ENCODE measurements at places on chromosomes 16 and 17. TPM values are rescaled to one million over a fixed set of nuclear protein-coding genes. Genes with fewer than 3 reads are reported as not detected.
A peak's percentile ranks its signal among the peaks of the same experiment; 100 is the strongest.

LGALS9B gene
- not detected for total RNA-seq

CDYL2 gene
- 17.0 TPM for total RNA-seq

GNAO1 gene
- 14.6 TPM for total RNA-seq

PRSS8 gene
- total RNA-seq: 107 TPM

PRDM7 gene
- not detected for total RNA-seq

WFIKKN2 gene
- total RNA-seq: not detected

XPO6 gene
- 87.5 TPM for total RNA-seq

ABCC12 gene
- total RNA-seq: 0.36 TPM

BAIAP3 gene
- 17.5 TPM for total RNA-seq

DNAH3 gene
- 0.22 TPM for total RNA-seq

DNA sequence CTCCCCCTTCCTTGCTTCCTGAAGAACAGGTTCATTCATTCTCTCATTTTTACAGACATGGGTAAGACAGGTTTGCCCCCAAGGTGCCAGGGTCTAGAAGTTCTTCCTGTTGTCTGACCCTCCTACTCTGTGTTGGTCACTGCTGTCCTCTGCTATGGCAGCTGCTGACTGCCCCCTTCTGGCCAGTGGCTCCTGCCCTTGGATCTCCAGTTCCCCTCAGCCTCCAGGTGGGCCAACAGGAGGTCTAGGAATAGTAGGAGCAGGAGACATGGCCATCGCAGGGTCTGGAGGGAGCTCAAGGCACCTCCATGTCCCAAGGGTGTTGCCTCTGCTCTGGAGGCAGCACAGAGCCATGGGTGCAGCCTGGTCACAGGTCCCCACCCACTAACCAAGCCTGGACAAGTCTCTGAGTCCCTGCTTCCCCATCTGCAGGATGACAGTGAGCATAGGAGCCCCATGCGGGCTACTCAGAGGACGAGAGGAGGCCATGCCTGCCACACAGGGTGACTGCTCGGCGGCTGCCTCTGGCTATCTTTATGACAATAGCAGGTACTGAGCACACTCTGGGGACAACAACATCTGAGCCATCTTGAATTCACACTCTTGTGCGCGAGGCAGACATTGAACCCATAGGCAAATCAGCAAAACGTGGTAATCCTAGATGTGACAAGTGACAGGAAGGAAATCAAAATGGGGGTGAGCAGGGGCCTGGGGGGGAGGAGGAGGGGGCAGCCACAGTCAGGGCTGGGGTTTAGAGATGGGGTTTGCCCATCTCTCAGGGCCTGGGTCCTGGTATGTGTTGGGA is 27.0 kb upstream of the NXPH3 start:
- DNase-seq: no peak

DNA sequence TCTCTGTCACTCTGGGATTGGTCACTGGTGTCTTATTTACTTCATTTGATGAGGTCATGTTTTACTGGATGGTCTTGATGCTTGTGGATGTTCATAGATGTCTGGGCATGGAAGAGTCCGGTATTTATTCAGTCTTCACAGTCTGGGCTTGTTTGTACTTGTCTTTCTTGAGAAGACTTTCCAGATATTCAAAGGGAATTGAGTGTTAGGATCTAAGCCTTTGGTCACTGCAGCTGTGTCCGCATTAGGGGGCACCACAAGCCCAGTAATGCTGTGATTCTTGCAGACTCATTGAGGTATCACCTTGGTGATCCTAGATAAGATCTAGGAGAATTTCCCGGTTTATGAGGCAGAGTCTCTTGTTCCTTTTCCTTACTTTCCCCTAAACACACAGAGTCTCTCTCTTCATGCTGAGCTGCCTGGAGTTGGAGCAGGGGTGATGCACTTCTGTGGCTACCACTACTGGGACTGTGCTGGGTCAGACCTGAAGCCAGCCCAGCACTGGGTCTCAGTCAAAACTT is 214.7 kb downstream of the SPECC1 start:
- DNase-seq: no peak

GRCh38 chr16:23060458-23061320 is 88.6 kb downstream of the USP31 start:
- DNase-seq: peak; percentile 49

- no peak for DNase-seq
Measured at GRCh38 chr17:80511222-80512180, 33.1 kb upstream of the RPTOR start.

DNA sequence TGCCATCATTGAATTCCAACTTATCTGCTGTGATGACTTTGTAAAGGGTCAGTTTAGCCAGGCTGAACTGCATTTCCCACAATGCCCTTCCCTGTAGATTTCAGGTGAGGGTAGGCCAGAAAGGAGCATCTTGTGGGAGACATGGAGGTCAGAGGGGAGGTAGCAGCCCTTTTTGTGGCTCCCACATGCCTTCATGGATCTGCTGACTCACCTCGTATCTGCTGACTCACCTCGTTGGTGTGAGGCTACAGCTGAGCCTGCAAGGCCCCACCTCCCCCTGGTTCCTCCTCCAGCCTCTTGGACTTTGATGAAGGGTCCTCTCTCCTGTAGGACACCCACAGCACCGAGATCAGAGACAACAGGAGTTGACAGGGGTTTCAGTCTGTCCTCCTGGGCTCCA is 102.5 kb downstream of the SALL1 start:
- DNase-seq: no peak

- no peak for DNase-seq
Measured at GRCh38 chr17:63639125-63639524, 16.9 kb downstream of the MAP3K3 start.

GRCh38 chr17:76671912-76672262 is 28.3 kb upstream of the ST6GALNAC1 start:
- DNase-seq: no peak

DNA sequence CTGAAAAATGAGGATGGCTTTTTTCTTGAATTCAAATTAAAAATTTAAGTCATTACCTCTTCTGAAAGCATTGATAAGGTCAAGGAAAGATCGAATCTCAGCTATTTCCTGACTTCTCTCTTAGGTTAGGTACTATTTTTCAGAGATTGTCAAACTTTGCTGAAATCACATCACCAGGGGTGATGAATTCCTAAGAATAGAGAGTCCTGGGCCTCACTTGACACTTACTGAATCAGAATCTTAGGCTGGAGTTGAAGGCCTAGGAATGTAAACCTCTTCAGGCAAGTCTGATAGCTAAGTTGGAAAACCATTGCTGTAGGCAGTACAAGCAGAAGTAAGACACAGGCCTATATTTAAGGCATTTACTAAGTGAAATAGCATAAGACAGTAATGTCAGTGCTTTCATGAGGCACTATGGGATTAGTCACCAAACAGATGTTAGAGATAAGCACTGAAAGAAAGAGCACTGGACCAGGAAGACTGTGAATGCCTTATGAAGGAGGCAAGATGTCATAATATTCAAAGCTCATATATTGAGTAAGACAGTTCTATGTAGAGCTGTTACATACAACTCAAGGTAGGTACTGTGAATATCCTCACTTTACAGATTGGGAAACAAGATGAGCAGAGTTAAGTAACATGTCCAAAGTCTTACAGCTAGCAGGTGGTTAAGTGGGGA is 21.5 kb downstream of the DCAF7 start:
- DNase-seq: no peak

- no peak for DNase-seq
Measured at GRCh38 chr17:66661411-66662256, 173.3 kb upstream of the CACNG5 start.

GRCh38 chr17:31397256-31397939 is 5.9 kb downstream of the RAB11FIP4 start:
- no peak for DNase-seq

GRCh38 chr17:57665696-57666095 is 79.4 kb downstream of the CCDC182 start:
- DNase-seq: no peak

GRCh38 chr16:1038932-1039331 is 33.6 kb upstream of the SSTR5 start:
- DNase-seq: no peak

DNA sequence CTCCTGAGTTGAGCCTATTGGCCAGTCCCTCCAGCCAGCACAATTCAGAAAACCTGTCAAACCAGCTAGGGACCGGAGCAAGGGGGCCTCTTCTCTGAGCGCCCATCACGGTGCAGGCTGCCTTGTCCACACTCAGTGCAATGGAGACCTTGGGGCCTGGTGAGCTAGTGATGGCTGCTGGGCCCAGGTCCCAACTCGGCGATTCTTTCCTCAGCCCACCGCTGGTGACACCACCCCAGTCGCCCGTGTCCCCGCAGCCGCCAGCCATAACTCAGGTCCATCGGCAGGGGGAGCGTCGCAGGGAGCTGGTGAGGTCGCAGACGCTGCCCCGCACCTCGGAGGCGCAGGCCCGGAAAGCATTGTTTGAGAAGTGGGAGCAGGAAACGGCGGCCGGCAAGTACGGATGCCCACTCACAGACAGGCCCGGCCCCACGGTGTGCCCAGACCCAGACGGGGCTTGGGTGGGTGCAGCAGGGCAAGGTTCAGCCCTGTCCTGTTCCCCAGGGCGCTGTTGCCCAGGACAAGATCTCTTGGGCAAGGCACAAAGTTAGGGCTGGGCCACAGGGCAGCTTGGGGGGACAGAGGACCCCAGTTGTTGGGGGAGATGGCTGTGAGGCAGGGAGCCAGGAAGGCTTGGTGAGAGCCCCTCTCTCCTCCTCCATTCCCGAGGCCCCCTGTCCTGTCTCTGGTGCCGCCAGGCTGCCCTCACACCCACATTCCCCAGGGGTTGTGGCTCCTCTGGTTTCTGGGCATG is 10.8 kb downstream of the SMTNL2 start:
- DNase-seq: peak; percentile 46

GRCh38 chr17:49891271-49891670 is 43.4 kb upstream of the TAC4 start:
- DNase-seq: no peak

DNA sequence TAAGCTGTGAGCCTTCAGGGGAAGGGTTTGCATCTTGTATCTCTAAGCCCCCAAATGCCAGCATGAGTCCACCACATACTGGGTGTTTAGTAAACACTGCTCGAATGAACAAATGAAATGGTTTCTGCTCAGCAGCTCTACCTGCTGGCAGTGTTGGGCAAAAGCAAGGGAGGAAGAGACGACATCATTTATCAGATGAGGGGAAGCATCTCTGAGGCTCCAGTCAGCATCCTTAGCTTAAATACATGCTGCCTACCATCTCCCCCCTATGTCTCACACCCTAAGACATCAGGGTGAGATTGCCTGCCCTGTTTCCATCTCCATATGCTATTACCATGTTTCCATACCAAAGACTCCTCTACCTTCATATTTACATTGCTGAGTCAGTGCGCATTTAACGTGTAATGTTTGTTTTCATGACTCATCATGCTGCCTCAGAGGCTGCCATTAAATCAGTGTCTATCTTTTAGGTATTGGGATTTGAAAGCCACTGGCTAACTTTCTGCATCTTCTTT is 379.8 kb downstream of the UTP18 start:
- no peak for DNase-seq

- DNase-seq: no peak
Measured at GRCh38 chr17:29110372-29110757, 67.4 kb downstream of the PIPOX start.

DNA sequence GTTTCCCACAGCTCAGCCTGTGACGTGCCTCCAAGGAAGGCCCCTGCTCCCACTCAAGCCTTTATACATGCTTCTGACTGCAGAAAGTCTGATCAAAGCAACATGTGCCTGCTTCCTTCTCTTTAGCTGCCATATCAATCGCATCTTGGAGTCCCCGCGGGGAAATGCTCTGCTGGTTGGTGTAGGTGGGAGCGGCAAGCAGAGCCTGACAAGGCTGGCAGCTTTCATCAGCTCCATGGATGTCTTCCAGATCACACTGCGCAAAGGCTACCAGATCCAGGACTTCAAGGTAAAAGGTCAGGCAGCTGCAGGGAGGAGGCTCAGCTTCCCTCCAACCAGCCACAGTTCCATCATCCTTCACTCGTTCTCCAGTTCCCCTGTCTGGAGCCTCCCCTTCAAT is 189.7 kb downstream of the ZNF18 start:
- no peak for DNase-seq

DNA sequence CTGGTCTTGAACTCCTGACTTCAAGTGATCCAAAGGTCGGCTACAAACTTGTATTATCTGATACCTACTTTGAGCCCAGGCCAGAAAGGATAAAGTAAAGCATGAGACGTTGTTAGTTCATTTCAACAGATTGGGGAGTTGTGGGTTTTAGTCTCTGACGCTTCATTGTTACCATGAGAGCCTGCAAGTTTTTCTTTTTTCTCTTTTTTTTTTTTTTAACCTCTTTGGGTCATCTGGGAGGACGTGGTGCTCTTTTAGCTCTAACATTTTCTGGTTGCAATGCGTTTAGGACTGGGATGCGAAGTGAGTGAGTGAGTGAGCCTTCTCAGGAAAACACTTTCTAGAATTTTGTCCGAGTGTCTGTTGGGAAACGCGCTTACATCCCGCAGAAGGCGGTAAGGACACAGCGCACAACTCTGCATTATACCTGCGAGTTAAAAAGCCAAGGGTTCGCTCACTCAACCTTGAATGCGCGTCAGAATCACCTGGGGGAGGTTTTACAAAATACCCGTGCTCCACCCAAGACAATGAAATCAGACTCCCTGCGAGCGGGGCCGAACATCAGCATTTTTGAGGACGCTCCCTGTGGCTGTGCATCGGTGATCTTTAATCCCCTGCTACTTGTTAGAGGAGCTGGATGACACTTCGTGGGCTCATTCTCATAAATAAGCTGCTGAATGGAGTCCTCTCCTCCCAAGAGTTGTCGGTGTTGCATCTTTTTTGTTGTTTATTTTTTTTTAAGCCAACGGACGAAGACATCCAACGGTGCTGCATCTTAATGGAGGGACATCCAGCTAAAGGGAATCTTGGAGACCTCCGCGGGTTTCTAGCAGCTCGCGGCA is 629 bp upstream of the RNF135 start:
- DNase-seq: no peak
